Erythroblast (primary cell): ENCODE measurements at places on chromosomes 1 and 21.
A peak's percentile ranks its signal among the peaks of the same experiment; 100 is the strongest.

- DNase-seq: no peak
Observed at GRCh38 chr1:180530501-180530900, 28.1 kb upstream of the ACBD6 start.

- no peak for DNase-seq
Observed at GRCh38 chr1:60153961-60154360, 80.4 kb upstream of the C1orf87 start.

GRCh38 chr1:24109686-24110475, 2.1 kb downstream of the MYOM3 start:
- no peak for DNase-seq

- DNase-seq: no peak
Observed at GRCh38 chr1:164308101-164308500, 250.9 kb upstream of the PBX1 start.

- no peak for DNase-seq
Observed at GRCh38 chr1:74502858-74503257, 9.6 kb downstream of the LRRC53 start.

- DNase-seq: no peak
Observed at GRCh38 chr1:19043579-19044443, 87.3 kb upstream of the IFFO2 start.

GRCh38 chr1:247448107-247448791, 9.7 kb downstream of the OR2B11 start:
- DNase-seq: peak; percentile 48

DNA sequence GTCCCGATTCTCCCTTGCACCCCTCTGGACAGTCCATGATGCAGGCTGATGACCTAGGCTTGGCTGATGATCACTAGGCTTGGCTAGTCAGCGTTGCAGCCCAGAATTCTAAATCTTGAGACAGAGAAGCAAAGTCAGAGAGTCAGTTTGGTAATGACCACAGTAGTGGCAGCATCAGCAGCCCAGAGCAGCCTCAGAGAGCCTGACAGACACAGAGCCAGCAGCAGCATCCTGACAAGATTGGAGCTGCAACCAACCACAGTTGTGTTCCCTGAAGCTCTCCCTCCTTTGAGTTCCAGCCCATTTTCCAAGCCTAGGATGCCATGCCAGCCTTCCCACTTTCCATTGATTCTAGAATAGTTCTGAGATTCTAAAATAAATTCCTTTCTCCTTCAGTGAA, 16.8 kb upstream of the ITLN1 start:
- no peak for DNase-seq

- no peak for DNase-seq
Observed at GRCh38 chr1:165364568-165365133, 8.1 kb upstream of the LMX1A start.
